ENCODE measurements at places on chromosomes 11 and 22. TPM values are rescaled to one million over a fixed set of nuclear protein-coding genes. Genes with fewer than 3 reads are reported as not detected.

GRCh38 chr22:29870574-29870973 lies 12.4 kb upstream of the MTMR3 start:
- no peak overlapping the region for H3K4me3 ChIP-seq
- no peak overlapping the region for H3K27ac ChIP-seq
- peak; percentile 43 for DNase-seq
- H3K27me3 ChIP-seq = no peaks in the 10 kb centered on the region

IL17REL gene
- total RNA-seq = 0.15 TPM

DNA sequence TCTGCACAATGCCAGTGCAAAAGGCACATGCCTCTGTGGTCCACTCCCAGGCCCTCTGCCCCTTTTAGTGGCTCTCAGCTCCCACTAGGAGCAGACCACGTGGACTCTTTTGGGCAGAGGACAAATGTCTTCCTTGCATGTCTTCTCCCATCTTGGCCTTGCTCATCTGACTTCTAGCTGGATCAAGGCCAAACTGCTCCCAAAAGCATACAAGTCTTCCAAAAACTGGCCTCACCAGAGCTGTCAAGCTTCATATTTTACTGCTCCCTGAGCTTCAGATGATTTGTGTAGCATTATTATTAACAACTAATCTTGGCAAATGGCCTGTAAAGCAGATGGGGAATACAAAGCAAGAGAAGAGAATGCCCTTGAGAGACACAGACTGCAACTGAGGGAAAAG lies 6.9 kb downstream of the SMPD1 start:
- H3K4me3 ChIP-seq = no peak overlapping the region
- H3K36me3 ChIP-seq = peaks cover 13% of the 10 kb centered on the region
- H3K27ac ChIP-seq = no peak overlapping the region
- H3K4me1 ChIP-seq = peaks cover 62% of the 10 kb centered on the region
- H3K27me3 ChIP-seq = no peaks in the 10 kb centered on the region

- no peaks in the 10 kb centered on the region for H3K36me3 ChIP-seq
- DNase-seq = no peak
These were observed 96.9 kb upstream of the LARGE1 start for GRCh38 chr22:34017205-34017604.

C11orf87 gene
- total RNA-seq = not detected

TSGA10IP gene
- not detected for total RNA-seq

- no peak for DNase-seq
- no peaks in the 10 kb centered on the region for H3K4me1 ChIP-seq
- H3K27me3 ChIP-seq = peaks cover 3% of the 10 kb centered on the region
These were observed 7.5 kb upstream of the C11orf97 start for GRCh38 chr11:94504689-94505293.
